Activated T-helper 9 cell treated with anti-CD3 and anti-CD28 coated beads, Interleukin-2, amount 50 U/mL, for 16 hours (primary cell): ENCODE measurements at places on chromosomes 2 and 18.

DNA sequence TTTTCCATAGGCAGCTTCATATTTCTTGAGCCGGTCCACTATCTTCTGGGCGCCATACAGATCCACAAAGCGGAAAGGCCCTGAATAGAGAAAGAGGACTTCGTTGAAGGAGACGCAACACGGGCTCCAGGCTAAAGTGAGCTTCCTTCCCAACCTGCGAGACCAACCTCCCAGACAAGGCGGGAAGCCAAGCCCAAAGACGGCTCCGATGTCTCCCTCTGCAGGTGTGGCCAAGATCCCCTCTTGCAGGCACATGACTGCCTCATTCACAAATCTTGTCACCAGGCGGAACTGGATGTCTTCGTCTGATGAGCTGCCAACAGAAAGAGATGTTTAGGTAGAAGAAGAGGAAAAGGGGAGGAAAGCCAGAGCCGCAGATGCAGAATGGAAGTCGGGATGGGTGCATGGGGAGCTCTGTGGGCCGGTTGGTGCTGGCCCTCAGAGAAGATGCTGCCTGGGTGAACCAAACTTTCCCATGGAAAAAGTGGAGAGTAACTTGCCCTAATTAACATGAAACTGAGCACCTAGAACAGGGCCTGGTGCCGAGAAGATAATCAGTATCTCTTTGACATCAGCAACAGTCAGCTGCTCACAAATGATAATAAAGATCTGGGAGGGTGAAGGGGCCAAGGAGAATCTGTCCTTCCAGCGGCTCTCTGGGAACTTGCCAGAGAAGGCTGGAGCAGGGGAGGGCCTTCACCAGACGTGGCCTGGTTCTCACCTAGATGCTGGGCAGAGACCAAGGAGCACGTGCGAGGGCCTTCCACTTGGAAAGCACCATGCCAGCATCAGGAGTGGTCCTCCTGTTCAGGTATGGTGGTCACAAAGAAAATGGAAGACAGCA, 18.6 kb downstream of the GAREM2 start:
- DNase-seq, result no peak

- no peak for DNase-seq
Measured at GRCh38 chr2:40450066-40450795, 1.7 kb downstream of the SLC8A1 start.

DNA sequence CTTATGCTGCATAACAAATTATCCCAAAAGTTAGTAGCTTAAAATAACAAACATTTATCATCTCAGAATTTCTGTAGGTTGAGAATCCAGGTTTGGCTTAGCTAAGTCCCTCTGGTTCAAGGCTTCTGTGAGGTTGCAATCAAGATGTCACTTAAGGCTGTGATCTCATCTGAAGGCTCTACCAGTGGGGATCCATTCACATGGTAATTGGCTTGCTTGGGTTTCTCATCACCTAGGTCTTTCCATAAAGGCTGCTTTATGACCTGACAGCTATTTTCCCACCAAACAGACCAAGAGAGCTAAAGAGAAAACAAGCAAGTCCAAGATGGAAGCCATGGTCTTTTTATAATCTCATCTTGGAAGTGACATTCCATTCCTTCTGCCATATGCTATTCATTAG, 137.3 kb downstream of the DTNA start:
- DNase-seq, result no peak

DNA sequence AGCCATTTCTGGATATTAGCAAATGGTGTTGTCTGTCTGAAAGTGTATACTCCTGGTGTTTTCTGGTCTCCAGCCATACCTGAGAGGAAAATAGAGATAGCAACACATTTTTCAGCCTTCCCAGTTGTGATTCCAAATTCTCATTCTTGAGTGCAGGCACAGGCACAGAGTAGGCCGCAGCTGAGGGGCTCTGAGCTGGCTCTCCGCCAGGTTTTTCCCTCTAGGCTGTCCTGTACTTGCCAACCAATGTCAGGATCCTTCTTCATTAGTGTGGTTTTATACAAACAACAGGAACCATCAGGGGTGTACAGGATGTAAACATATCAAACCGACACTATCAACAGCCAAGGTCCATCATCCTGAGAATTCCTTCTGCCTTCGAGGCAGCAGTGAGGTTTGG, 1733.6 kb upstream of the CELF4 start:
- no peak for DNase-seq

DNA sequence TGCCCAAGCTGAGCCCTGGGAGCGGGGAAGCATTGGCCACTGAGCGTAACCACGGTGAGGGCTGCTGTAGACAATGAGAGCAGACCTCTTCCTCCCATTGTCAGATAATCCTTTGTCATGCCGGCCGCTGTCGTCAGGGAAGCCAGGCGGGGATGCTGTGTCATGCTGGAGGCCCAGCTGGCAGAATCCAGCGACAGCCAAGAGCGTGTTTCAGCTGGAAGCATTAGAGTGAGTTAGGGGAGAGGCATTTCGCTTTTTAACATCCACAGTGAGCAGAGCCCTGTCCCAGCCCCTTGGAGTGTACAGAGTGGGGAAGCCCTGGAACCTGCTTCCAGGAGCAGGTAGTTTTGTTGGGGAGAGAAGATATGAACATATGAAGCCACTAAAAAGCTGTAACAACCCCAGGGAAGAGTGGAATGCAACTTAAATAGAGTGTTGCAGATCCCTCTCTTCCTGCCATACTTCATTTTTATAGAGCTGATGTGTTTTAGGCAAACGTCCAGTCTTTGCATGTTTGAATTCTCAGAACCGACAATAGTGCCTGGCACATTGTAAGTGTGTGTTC, 7.0 kb downstream of the CTIF start:
- no peak for DNase-seq

- DNase-seq, result no peak
Measured at GRCh38 chr18:77134611-77135010, 2.0 kb upstream of the MBP start.

DNA sequence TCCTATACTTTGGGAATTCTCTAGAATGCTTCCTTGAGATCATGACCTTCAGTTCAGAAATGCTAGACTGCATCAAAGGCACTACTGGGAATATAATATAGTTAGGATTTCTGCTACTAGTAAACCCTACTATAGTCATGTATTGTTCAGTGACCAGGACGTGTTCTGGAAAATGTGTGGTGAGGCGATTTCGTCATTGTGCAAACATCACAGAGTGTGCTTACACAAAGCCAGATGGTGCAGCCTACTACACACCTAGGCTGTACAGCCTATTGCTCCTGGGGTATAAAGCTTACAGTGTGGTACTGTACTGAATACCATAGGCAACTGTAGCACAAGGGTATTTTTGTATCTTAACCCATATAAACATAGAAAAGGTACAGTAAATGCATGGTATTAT, 13.0 kb downstream of the CXCR4 start:
- DNase-seq, result no peak

DNA sequence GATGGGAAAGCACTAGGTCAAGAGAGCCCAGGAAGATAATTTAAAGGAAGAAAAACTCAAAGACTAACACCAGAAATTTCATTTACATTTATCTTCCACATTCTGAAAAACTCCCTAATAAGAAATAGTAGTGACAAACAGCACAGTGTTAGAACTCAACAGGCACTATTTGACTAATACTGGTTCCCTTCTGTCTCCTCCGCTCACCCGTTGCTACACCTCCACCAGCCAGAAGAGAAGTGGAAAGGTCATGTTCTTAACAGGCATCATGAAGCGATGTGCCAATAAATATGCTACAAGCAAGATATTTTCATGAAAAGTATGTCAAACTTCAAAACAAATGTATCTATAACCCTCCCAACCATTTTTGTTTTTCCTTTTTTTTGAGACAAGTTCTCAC, 5.7 kb downstream of the ROCK1 start:
- DNase-seq, result no peak

DNA sequence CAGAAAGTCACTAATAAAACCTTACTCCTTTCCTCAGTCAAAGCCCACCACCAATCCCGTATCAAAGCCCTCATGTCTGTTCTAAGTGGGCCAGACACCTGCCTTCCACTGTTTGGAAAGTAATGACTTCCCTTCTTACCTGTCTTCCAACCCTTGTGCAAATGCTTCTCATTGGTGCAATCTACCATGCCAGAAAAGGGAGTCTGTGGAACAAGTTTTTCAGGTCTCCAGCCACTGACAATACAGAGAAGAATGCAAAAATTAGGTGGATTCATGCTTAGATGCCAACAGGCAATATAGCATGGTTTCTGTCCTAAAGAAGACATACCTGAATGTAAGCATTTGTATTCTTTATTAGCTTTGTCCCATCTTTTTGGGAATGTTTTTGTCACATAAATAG, 1140.6 kb upstream of the LRRTM1 start:
- DNase-seq, result no peak
